Stimulated activated CD4-positive, alpha-beta T cell treated with anti-CD3 and anti-CD28 coated beads, TNF-alpha, amount 100 ng/mL, for 48 hours (primary cell): ENCODE measurements at places on chromosomes 4 and X.

- DNase-seq = no peak
These were observed 207.4 kb upstream of the MAOA start for GRCh38 chrX:43448688-43449087.

- no peak for DNase-seq
These were observed 185.2 kb downstream of the UNC5C start for GRCh38 chr4:95363559-95363925.

DNA sequence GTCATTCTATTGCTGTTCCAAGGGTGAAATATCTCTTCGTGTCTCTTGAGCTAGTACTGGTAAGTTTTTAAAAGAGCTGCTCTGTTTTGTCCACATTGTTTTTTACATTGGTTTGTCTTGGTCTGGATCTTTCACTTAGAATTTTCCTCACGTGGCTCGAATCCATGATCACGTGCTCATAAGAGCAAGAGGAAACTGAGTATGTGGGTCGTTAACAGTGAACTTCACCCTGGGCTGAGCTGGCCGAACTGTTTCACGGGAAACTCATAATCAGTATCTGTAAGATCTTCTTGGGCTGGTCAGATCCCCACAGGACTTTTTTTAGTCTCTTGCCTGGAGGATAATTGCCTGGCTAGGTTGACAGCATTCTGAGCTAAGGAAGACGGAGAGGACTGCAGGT, 77.8 kb upstream of the HELT start:
- DNase-seq = no peak

- no peak for DNase-seq
These were observed 361.8 kb downstream of the FAT4 start for GRCh38 chr4:125676583-125676982.

- DNase-seq = no peak
These were observed 42.7 kb downstream of the NHSL2 start for GRCh38 chrX:71953391-71953790.

- DNase-seq = no peak
These were observed 377.7 kb downstream of the FBXW7 start for GRCh38 chr4:152158225-152158624.

DNA sequence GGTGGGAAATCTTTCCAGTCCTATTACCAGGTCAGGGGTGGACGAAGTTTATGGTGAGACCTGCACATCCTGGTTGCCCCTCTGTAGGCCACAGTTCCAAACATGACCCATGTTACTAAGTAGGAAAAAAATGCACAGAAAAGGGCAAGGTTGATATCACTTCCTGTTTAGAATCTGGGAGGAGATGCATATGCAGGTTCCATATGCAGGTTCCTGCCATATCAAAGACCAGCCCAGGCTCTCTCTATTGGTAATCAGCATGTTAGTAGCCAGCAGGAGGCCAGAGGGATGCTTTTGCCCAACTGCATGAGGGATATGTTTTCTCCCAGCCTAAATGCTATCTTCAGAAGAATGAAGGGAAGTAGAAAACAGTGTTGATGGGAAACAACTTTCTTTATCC, 657.2 kb downstream of the ANKRD50 start:
- no peak for DNase-seq

GRCh38 chr4:38504396-38504715, 159.6 kb upstream of the KLF3 start:
- no peak for DNase-seq

DNA sequence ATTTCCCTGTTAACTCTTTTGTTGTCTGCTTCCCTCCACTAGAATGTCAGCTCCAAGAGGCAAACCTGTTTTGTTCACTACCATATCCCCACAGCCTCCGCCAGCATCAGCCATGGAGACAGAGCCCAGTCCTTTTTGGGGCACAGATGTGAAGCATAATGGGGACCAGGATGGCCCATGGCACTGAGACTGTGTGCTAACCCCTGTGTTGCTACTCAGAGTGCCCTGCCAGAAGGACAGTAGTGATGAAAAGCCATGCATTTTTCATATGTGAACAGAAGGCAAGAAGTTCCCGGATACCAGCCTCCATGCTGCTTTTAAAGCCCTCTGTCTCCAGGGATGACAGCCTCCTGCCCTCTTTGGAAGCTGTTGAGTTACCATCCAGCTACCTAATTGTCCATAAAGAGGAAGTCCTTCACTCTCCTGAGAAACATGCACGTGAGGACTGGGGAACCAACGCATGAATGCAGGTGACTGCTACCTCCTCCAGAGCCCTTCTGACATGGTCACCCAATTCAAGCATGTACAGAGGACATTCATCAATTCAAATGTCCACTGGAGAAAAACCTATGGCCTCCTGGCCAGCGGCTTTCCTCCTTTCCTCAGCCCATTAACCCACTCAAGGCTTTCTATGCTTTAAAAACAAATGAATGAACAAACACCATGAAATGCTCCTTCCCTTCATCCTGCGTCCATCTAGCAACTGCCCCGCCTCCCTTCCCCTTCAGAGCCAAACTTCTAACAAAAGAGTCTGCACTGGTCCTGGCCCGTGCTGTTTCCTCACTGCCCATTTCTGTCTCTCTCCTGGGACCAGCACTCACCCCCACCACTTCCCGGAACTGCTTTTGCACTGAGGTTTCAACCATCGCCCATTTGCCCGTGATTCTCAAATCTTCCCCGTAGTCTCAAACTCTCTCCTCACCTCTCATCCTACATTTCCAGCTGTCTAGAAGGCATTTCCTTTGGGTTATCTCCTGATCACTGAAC, 18.0 kb downstream of the PNMA6F start:
- no peak for DNase-seq

GRCh38 chrX:2638279-2638678, 52.8 kb upstream of the CD99 start:
- no peak for DNase-seq

GRCh38 chr4:43277003-43277402, 384.5 kb downstream of the GRXCR1 start:
- DNase-seq = no peak

DNA sequence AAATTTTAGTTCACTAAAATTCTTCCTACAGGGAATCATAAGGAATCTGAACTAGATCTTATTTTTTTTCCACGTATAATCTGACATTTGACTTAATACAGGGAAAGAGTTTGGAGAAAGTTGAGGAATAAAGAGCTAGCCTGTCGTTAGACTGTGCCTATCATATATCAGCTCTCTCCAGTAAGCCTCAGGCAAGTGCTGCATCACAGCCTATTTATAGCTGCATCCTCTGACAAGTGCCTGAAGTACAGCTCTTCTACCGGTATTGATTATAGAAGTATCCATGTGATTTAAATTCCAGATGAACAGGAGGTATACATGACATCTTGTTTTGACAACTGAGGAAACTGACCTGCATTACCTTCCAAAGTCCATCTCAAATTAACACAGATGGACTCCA, 248.9 kb downstream of the TLL1 start:
- DNase-seq = no peak

DNA sequence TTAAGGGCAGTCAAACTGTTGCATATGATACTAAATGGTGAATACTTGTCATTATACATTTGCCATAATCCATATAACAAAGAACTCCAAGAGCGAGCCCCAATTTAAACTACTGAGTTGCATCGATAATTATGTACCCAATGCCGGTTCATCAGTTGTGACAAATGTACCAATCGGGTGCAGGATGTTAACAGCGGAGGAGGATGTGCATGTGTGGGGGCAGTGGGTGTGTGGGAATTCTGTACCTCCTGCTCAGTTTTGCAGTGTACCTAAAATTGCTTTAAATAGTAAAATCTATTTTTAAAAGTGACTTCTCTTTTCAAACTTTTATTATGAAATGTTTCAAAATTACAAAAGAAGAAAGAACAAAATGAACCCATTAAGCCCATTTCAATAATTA, 20.8 kb upstream of the CDS1 start:
- DNase-seq = no peak

DNA sequence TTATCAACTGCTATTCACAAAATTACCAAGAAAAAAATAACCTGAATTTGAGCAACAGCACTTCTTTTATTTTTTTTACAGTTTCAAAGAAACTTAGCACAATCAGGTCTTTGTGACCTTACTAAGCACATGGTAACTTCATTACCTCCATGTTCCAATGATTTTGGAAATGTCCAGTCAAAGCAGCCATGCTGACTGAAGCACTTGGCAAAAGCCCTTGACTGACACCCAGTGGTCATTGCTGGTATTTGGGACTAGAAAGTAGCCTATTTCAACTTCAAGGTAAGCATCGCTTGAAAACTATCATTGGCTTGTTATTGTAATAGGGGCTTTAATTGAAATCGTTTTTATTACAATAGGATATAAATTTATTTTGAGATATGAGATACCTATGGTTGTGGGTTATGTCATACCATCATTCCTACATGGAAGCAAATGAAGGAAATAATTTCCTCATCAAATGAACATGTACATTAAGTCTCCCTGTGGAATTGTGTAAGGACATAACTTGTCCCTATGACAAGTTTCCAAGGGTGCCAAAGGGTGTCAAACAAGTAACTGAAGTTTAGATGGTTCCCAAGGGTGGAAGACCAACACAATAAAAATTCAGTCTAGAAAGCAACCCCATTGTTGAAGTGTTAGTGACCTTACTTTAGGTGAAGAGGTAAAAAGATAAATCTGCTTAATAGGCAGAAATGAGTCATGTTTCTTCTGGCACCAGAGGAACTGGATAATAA, 15.2 kb upstream of the ANXA10 start:
- DNase-seq = peak; percentile 5

GRCh38 chr4:166777760-166778159, 456.5 kb downstream of the SPOCK3 start:
- no peak for DNase-seq

DNA sequence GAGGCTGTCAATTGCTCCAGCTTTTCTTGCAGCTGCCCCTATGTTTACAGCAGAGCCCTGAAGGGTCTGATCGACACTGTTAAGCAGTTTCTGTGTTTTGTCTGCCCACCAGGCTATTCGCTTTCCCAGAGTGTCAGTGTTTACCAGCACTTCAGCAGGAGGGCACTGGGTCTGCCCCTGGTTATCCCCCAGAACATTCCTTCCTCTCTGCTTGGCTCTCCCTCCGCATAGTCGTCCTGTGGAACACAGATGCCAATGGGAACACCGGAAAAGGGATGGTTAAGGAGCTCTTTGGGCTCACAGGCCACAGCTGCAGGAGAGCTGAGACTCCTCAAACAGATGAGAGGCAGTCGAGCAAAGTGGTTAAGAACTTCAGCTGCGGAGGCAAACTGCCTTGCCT, 71.3 kb upstream of the FBXW7 start:
- no peak for DNase-seq

DNA sequence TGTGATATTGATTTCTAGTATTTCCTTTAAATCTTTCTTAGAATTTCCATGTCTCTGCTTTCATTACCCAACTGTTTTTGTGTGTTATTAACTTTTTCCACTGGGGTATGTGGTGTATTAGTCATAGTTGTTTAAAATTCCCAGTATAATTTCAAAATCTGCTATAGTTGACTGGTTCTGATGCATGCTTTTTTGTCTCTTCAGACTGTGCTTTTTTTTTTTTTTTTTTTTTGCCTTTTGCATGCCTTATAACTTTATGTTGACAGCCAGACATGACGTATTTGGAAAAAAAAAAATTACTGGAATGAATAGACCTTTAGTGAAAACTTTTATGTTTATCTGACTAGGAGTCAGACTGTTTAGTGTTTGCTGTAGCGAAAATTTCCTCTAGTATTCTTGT, 580.4 kb downstream of the ANKRD50 start:
- no peak for DNase-seq

- no peak for DNase-seq
These were observed 171.2 kb upstream of the NWD2 start for GRCh38 chr4:37073226-37073840.

GRCh38 chrX:18354369-18355223, at the start of gene SCML2:
SCML2 (minus strand) TSS chrX:18354688; CDS start chrX:18334071, 20,617 bp downstream.
- DNase-seq = peak; percentile 5

- DNase-seq = peak; percentile 1
These were observed 824.0 kb downstream of the STIM2 start for GRCh38 chr4:27684610-27685011.

- DNase-seq = no peak
These were observed 80.1 kb downstream of the RAP1GDS1 start for GRCh38 chr4:98341309-98341708.

- DNase-seq = no peak
These were observed 123.3 kb downstream of the ARHGEF9 start for GRCh38 chrX:63661676-63662075.

GRCh38 chrX:20362268-20363267, 95.9 kb upstream of the RPS6KA3 start:
- DNase-seq = no peak

DNA sequence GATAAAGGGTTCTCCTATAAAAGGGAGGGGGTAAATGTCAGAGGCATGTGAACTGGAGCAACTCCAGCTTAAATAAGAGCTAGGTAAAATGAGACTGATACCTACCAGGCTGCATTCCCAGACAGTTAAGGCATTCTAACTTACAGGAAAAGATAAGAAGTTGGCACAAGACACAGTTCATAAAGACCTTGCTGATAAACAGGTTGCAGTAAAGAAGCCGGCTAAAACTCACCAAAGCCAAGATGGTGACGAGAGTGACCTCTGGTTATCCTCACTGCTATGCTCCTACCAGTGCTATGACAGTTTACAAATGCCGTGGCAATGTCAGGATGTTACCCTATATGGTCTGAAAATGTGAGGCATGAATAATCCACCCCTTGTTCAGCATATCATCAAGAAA, 13.1 kb upstream of the SULT1B1 start:
- DNase-seq = no peak

DNA sequence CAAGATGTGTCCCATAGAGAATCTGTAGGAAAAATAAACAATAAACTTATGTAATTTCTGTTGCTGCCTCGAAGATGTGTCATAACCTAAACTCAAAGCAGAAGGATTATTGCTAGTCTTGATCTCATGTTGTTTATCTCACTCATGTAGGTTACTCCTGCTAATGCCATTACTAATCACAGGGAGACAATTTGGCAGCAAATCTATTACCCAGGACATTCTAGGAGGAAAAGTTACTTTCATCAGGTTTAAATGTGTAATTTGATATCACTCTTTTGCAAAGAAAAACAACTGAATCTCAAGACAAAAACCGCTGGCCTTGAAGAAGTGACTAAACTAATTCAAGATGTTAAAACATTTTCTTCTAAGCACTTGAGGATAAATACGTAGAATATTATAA, 34.0 kb downstream of the LDOC1 start:
- DNase-seq = no peak

DNA sequence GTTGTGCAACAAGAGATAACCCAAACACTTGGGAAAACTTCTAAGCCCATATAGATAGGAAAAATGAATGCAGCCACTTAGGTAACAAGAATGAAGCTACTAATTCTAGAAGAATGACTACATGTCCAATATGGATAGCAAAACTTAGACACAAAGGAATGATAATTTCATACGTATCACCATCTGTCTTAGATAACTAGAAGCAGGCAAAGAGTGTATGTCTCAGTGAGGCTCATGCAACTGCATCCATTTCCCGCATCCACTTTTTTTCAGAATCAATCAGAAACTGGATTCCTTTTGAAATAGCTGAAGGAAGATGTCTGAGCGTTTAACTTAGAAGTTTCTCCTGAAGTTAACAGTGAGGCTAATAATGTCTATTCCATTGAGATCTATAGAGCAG, 408.7 kb upstream of the PITX2 start:
- DNase-seq = no peak

- no peak for DNase-seq
These were observed 620.2 kb upstream of the INTU start for GRCh38 chr4:127012549-127012948.

GRCh38 chrX:8927066-8927635, 106.8 kb downstream of the FAM9B start:
- DNase-seq = no peak

GRCh38 chr4:32268863-32269262, 1548.7 kb downstream of the PCDH7 start:
- DNase-seq = no peak

- no peak for DNase-seq
These were observed 170.3 kb upstream of the PUDP start for GRCh38 chrX:7318241-7318640.
